ENCODE measurements at places on chromosomes 5 and 9.

GRCh38 chr9:84998639-84999038 is 329.1 kb downstream of the NTRK2 start:
- DNase-seq, result no peak

DNA sequence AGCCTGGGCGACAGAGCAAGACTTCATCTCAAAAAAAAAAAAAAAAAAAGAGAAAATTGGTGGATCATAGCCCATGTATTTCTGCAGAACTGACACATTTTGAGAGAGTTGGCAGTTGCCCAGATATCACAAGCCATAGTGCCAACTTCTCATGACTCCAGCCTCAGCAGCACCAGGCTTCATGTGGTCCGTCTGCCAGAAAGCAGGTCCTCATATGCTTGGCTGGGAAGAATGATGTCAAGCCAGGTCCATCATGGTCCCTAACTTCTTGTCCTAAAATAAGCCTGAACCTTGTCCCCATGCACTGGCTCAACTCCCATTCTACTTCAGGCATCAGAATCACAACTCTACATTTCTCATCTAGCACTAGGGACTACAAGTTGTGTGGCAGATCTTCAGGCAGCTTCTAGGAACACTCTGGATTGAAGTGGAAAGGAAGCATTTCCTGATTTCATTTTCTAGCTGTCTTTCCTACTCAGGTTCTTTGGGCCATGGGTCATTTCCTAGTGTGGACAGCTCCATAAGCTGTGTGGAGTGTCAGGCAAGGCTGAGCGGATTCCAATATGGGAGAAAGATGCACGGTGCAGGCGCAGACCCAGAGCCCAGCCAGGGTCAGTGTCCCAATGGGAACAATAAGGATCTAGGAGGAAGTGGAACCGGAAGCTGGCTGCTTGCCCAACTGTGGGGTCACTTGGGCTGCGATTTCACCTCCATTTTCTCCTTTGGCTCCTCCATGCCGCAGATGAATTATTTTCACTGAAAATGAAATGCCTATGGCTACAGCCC is 90.1 kb downstream of the LMNB1 start:
- peak; percentile 18 for DNase-seq

- no peak for DNase-seq
These were observed 60.6 kb downstream of the NSUN2 start for GRCh38 chr5:6572086-6572824.

DNA sequence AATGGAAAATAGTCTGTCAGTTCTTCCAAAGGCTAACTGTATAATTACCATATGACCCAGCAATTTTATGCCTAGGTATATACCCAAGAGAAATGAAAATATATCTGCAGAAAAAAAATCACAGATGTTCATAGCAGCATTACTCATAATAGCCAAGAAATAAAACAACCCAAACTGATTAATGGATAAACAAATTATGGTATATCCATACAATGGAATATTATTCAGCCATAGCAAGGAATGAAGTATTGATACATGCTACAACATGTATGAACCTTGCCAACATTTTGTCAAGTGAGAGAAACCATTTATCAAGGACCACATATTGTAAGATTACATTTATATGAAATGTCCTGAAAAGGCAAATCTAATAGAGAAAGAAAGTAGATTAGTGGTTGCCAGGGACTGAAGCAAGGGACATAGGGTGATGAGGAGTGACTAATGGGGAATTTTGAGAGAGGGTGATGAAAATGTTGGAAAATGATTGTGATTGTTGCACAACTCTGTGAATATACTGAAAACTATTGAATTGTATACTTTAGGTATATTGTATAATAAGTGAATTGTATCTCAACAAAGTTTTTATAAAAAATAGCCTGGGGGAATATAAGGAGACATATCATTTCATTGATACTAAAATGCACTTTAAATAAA is 114.4 kb downstream of the PBX3 start:
- no peak for DNase-seq

DNA sequence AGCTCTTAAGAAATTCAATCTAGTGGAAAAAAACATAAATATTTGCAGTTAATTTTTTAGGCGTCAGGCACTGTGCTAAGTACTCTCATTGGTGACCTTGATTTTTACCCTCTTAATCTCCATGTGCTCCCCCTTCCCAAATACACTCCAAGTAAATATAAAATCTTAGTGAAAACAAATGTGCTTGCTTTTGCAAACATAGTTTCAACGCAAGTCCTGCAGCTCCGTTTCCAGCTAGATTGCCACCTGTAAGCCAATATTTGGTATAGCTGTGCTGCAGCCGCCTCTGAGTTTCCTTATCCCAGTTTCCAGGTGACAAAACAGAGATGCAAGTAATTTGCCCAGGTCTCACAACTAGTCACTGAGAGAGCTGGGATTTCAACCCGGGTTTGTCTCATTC is 1.9 kb upstream of the MTMR12 start:
- DNase-seq, result no peak

- DNase-seq, result no peak
These were observed 475.3 kb upstream of the RIOK2 start for GRCh38 chr5:97658116-97658900.

- no peak for DNase-seq
These were observed 298.3 kb downstream of the CDK5RAP2 start for GRCh38 chr9:120281665-120282064.

GRCh38 chr9:16627967-16628366 is 242.5 kb downstream of the BNC2 start:
- DNase-seq, result peak; percentile 93

DNA sequence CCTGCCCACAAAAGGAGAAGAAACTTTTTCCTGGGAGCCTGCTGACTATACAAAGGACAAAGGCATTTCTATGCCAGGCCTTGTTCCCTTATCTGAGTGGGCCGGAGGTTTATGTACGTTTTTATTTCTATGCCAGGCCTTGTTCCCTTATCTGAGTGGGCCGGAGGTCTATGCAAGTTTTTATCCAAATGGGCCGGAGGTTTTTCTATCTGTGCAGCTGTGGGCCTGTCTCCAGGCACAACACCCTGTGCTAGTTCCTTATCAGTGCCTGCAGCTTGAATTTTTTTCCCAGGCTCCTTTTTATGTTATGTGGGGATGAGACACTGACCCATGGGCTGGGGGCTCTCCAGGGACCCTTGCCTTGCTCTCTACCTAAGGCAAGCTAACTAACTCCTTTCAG is 5.5 kb downstream of the SLC25A2 start:
- no peak for DNase-seq

DNA sequence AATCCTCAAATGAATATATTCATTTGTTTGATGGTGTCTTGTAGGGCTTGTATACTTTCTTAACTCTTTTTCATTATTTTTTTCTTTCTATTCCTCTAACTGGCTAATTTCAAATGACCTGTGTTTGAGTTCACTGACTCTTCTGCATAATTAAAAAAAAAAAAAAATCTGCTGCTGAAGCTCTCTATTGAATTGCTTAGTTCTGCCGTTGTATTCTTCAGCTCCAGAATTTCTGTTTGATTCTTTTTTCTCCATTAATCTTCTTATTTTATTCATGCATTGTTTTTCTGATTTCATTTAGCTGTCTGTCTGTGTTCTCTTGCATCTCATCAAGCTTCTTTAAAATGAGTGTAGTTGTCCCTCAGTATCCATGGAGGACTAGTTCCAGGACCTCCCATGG is 244.6 kb downstream of the ROR2 start:
- DNase-seq, result no peak

DNA sequence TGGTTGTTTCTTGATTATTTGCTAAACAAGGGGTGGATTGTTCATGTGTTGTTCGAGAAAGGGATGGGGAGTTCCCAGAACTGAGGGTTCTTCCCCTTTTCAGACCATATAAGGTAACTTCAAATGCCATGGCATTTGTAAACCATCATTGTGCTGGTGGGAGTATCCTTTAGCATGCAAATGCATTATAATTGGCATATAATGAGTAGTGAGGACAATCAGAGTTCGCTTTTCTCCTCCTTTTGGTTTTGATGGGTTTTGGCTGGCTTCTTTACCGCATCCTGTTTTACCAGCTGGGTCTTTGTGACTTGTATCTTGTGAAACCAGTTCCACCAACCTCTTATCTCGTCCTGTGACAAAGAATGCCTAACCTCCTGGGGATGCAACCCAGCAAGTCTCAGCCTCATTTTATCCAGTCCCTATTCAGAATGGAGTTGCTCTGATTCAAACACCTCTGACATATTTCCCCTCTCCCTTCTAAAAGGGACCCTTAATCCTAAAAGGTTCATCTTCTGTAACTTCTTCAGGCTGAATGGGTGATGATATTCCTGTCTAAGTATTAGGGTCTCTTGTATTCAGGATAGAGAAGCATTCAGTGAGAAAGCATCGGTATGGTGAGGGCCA is 8.7 kb upstream of the FBN2 start:
- no peak for DNase-seq

- DNase-seq, result no peak
These were observed 465.3 kb upstream of the CLINT1 start for GRCh38 chr5:158324236-158324635.

- DNase-seq, result no peak
These were observed 130.8 kb upstream of the IRX4 start for GRCh38 chr5:2013301-2014057.

DNA sequence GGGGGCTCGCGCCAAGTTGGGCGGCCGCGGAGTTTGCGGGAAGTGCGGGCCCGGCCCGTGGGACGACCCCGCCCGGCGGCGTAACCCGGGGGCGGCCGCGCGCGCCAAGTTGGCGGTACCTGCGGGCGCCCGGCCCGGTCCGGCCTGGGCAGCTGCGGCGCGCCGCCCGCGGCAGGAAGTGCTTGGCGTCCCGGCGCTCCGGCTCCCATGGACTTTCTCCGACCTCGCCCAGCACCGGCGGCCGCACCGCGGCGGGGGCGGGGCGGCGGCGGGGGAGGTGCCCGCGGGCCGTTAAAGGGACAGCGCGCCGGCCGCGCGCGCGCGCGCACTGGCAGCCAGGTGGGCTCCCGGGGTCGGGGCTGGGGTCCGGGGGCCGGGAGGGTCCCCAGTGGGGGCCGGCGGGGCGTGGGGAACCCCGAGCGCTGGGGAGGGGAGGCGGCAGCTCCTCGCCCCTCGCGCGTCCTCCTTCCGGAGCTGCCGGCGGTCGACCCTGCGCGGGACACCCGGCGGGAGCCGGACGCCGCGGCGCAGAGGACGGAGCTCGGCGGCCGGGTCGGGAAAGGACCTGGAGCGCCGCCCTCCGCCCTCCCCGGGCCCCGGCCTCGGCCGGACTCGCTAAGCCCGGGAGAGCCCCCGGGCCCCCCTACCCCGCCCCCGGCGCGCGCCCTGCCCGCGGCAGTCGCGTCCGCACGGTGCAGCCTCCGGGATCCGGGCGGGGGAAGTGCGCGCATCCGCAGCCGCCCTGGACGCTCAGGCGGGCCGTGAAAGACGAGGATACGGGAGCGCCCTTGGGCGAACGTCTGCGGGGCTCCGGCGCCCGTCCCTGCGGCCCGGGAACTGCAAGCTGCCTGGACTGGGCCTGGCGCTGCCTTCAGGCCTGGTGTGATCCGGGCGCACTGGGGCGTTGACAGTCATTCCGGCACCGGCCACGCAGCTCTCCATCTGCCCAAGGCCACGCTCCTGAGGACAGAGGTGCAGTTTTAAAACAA is at the start of gene NACC2:
Gene NACC2, minus strand, starts transcription at position 220 of the 989 bp plus-strand sequence. CDS start 44,768 bp downstream, outside the sequence.
- peak; percentile 78 for DNase-seq

- no peak for DNase-seq
These were observed 5.2 kb upstream of the ST6GALNAC6 start for GRCh38 chr9:127904561-127905003.

DNA sequence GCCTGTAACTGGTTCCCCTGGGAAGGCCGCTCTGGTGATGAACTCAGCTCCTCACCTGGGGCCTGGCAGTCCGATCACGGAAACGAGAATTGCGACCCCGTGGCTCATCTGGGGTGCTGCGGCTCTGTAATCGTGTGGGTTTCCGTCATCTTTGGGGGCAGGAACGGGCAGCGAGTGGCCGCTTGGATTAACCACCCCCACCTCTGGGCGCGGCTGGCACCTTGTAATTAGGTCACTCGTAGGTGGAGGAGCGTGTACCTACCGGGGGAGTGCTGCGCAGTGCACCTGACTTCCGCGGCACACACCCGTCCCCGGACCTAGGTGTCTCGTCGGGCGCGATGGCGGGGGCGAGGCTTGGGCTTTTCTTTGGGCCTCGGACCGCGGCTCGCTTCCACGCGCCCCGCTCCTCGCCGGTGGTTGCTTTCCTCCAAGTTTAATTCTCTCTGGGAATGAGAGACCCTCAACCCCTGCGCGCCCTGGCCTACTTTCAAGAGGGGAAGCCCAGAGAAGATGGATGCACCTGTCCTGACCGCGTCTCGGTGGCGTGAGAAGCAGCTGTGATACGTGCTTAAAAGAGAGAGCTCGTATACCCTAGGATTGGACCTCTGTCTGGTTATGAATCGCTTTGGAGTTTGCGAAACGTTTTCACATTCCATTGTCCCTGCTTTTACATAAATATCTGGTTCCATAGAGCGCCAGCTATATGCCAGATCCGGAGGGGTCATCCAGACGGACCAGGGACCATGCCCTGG is 744 bp upstream of the PPP2CA start:
- DNase-seq, result no peak

- DNase-seq, result peak; percentile 100
These were observed 83.0 kb upstream of the FREM1 start for GRCh38 chr9:14993061-14993800.

DNA sequence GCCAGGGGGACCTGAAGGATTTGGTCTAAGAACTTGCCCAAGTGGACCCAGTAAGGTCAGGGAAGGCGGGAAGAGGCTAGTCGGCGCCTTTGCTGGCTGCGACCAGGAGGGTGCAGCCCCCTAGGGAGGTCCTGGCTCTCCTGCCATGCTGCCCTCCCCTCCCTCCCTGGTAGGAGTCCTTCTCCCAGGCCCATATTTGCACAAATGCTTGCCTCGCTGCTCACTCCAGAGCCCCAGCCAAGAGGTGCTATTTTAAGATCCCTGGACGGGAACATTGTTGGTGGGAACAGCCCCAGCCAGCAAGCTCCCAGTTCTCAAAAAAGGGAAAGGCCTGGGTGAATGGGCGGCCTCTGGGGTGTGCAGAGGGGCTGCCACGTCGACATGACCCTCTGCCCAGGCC is 4.3 kb upstream of the IL17B start:
- DNase-seq, result no peak

- DNase-seq, result no peak
These were observed 17.8 kb upstream of the BHMT start for GRCh38 chr5:79093762-79094161.

DNA sequence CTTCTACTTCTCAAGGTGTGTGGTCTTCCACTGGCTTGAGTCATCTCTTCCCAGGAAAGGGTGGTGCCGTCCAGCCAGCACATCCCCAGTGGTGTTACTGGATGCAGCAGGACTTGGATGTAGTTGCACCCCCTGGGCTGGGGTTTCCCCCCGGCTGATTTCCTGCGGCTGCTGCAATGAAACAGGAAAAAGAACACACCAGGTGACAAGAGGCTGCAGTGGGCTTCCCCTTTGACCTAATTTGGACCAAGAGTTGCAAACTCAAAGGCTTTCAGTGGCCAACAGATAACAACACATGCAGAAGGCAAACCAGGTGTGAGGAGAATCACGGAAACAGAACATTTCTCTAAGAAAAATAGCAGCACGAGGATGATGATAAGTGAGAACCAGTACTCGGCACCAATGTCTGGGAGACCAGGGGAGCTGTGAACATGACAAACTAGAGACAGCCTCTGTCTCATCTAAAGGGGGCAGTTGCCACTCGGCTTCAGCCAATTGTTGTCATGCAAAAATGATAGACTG is 83.7 kb downstream of the PDE6A start:
- DNase-seq, result no peak

GRCh38 chr9:126859111-126859510 is 1.3 kb upstream of the ZBTB34 start:
- DNase-seq, result no peak

GRCh38 chr9:70112981-70113380 is 69.3 kb downstream of the MAMDC2 start:
- no peak for DNase-seq

GRCh38 chr9:68740561-68740960 is 35.5 kb downstream of the PIP5K1B start:
- DNase-seq, result no peak
